ENCODE measurements at places on chromosomes 4 and X.

DNA sequence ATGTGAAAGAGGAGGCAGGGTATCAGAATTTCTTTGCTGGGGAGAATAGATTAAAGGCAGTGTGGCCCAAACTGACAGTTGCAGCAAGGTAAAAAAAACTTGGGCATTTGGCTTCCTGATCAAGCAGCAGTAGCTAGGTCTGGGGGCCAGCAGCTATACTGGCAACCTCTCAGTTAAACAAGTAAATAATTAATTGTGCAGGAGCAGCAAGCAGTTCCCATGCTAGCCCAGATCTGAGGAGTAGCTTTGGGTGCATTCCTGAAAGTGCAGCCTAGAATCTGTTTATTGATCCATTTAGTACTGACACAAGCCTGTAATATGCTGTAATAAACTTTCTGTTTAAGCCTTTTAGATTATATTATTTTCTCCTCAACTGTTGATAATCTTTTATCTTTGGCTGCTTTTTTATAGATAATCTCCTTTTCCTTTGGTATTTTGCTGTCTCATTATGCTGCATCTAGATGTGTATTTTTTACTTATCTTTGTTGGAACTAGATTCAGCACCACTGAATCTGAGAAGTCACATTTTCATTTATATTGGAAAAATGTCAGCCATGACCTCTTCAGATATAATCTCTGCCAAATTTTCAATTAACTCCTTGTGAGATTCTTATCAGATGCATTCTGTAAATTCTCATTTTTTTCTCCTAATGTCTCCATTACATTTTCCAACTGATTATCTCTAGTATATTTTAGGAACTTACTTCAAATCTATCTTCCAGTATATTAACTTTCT, 276.3 kb downstream of the STPG2 start:
- DNase-seq = no peak

DNA sequence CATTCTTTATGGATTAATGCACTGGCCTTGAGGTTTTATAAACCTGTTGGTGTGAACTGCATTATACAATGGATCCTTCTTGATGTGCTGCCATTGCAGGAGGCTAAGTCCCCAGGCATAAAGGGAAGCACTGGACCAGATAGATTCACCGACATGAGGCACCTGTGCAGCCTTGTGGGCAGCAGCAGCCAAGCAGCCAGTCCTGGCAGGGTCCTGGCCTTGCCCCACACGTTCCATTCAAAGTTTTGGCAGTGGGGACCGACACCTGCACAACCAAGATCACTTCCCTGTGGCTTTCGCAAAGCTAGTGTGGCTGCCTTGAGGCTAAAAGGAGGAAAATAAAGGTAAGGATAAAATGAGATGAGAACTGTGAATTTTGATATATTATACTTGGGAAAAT, 53.1 kb downstream of the TMEM156 start:
- no peak for DNase-seq

- no peak for DNase-seq
Observed at GRCh38 chr4:29970626-29971025, 749.5 kb upstream of the PCDH7 start.

DNA sequence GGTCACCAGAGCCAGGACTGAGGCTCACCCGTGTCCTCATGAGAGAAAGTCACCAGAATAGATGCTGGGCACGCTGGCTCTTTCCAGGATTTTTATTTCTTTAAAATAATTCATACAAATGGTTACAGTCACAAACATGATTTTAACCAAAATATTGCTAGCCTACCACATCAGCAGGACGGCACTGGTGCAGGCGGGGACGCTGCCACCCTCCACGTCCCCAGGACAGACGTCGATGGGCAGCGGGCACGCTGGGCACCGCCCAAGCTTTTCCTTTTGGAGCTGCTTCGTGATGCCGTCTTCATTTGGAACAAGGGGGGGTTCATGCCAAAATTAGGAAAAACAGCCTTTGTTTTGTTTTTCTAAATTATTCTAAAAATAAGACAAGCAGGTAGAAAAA, 37.6 kb downstream of the CTBP1 start:
- no peak for DNase-seq

DNA sequence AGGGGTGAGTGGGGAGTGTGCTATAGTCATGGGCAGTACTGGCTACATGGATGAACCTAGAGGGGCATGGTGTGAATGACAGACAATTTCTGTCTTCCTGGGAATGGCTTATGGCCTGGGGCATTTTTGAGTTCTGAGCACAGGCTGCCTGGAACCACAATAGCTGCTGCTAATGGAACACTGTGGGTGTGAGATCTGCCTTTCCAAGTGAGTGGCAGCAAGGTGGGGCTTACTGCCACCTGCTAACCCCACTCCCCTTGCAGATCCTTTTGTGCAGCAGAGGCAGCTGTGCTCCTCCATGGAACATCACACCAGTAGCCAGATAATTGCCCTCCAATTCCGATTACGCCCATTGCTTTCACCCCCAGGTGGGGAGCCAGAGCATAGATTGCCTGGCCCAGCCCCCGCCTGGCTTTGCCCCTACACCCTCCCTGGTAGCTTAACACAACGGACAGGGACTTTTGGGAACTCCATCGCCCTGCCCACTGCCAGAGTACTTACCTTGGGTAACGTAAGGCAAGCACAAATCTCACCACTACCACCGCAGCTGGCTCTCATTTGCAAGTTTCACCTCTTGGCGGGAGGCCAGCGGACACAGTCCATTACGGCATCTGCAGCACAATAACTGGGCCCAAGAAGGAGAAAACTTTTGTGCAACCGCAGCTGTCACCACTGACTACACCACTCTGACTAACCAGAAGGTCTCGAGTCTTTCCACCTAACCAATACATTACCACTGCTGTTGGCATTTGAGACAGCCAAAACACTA, 421.2 kb upstream of the NWD2 start:
- no peak for DNase-seq

DNA sequence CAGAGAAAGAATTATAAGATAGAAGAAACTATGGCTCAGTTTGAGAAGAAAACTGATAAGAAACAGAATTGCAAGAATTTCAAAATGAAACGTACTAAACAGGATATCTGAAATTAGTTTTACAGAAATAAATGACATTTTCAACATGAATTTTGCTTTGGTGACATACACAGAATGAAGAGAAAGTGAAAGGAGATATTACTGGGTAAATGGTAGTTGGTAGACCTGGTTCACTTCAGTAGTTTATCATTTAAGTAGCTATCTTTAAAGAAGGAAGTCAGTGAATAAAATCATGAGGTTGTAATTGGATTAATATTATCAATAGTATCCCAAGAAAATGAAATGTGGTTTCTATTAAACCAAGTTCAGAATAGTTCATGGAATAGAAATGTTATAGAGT, 395.5 kb upstream of the SMIM31 start:
- no peak for DNase-seq

GRCh38 chrX:70664726-70665125, 220.1 kb downstream of the DLG3 start:
- no peak for DNase-seq

DNA sequence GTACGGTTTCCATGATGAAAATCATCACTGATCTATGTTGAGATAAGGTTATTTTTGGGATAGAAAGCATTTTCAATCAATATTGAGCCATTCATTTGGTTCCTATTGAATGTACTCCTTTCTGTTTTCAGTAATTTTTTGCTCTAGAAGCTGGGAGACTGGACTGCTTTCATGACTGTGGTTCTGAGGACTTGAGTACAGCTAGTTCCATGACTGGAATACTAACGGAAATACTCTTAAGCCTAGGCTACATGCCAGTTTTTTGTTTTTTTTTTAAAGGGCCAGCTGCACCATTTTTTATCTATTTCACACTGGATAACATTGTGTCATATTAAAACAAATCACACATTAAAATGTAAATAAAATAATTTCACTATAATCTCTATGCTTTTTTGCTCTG, 16.7 kb downstream of the PRR32 start:
- no peak for DNase-seq

- DNase-seq = no peak
Observed at GRCh38 chrX:68686097-68686977, 38.9 kb downstream of the STARD8 start.

- no peak for DNase-seq
Observed at GRCh38 chr4:26140150-26140898, 180.5 kb upstream of the RBPJ start.

GRCh38 chr4:6273661-6273990, 4.0 kb downstream of the WFS1 start:
- no peak for DNase-seq

- no peak for DNase-seq
Observed at GRCh38 chr4:17284323-17285175, 227.3 kb downstream of the QDPR start.

GRCh38 chrX:45889471-45889870, 655.8 kb downstream of the ZNF674 start:
- no peak for DNase-seq

DNA sequence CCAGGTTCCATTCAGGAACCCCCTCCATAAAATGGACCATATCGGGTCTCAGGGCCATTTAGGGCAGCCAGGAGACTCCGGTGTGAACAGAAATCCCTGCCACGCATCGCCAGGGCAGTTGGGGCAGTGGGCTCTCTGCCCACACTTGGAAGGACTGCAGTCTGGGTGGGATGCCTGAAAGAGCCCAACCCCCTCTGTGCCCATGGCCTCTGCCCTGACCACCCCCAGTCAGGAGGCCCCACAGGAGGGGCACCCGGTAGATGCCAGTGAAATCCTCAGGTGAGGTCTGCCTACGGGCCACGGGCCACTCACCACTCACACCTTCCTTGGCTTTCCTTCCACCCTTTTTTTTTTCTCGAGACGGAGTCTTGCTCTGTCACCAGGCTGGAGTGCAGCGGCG, 4.8 kb downstream of the PRAF2 start:
- no peak for DNase-seq

DNA sequence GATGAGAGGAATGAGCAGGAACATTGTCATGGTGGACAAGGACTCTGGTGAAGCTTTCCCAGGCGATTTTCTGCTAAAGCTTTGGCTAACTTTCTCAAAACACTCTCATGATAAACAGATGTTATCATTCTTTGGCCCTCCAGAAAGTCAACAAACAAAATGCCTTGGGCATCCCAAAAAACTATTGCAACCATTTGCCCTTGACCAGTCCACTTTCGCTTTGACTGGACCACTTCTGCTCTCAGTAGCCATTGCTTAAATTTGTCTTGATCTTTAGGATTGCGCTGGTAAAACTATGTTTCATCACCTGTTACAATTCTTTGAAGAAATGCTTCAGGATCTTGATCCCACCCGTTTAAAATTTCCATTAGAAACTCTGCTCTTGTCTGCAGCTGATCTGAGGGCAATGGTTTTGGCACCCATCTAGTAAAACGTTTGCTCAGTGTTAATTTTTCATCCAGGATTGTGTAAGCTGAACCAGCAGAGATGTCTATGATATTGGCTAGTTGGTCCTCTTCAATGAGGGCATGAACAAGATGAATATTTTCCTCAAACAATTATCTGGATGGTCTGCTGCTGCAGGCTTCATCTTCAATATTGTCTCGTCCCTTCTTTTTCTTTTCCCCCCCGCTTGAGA, 14.8 kb downstream of the TBC1D1 start:
- no peak for DNase-seq

DNA sequence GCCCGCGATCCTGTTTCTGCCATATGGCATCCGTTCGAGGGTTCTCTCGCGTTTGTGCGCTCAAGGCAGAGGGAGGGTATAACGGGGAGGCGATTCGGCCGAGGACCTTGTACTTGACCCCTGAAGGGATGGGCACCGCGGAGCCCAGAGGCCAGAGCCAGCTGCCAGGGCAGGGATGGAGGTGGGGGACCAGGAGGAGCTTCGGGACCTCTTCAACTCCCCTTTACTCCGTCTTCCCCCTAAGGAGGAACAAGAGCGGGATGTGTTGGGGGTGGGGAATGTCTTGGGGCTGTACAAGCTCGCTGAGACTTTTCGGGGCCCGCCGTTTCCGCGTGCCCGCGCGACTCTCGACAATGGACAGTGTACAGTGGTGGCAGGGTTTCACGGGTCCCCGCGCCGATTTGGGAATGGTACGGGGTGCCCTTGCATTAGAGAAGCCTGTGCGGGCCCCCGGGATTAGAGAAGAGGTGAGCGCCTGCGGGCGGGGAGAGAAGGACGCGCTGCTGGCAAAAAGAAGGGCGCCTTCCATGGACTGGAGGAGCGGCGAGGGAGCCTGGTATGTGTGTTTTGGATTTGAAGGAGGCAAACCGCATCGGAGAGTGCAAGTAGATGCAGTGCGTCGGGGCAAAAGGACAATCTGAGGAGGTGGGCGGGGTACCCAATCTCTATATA, 760 bp downstream of the UGT8 start:
- DNase-seq = no peak

GRCh38 chr4:8778291-8778690, 93.3 kb downstream of the HMX1 start:
- no peak for DNase-seq

- no peak for DNase-seq
Observed at GRCh38 chrX:131279197-131279596, 9.9 kb downstream of the IGSF1 start.

GRCh38 chr4:180150818-180151217, 2092.4 kb upstream of the TENM3 start:
- no peak for DNase-seq

GRCh38 chr4:1656132-1656531, 28.0 kb downstream of the FAM53A start:
- DNase-seq = no peak

GRCh38 chr4:82508806-82509428, 52.9 kb downstream of the TMEM150C start:
- DNase-seq = no peak

DNA sequence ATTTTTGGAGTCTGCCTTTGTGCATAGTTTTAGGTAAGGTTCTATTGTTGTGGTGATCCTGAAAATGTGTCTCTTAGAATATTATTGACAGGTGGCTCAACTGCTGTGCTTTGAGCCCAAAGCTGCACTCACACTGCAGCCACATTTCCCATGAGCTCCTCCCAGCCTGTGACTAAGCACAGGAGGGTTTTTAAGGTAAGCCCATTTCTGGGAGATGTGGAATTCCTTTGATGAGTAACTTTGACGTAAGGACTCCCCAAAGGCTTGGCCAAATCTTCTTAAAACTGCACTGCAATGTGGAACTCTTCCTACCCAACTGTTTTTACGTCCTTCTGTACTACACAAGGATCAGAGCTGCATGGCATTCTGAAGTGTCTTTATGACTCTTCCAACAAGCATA, 20.0 kb upstream of the TMPRSS11A start:
- no peak for DNase-seq

DNA sequence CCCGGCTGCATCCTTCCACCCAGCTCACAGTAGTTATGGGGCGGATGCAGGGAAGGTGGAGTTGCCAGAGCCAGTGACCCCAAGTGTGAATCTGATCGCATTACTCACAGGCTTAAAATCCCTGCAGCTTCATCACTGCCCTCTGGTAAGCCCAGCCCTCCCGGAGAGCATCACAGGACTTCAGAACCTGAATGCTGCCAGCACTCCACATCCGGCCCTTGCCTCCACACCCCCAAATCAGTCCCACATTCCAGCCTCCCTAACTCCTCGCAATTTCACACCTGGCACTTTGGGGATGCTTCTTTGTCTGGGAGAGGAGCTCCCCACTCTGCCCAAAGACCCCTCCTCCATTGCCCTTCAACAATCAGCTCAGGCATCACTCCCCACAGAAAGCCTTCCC, 15.6 kb downstream of the RASL11B start:
- DNase-seq = no peak

Data from stimulated activated CD4-positive, alpha-beta T cell treated with anti-CD3 and anti-CD28 coated beads, Interleukin-12 subunit alpha, Interleukin-12 subunit beta, amount 100 ng/mL, for 48 hours (primary cell).